Fibroblast of villous mesenchyme (primary cell): ENCODE measurements at places on chromosomes 2 and 18. TPM values are rescaled to one million over a fixed set of nuclear protein-coding genes. Genes with fewer than 3 reads are reported as not detected.

RASGRP3 gene
- 4.2 and 12.1 TPM in 2 replicates for total RNA-seq

FAM210A gene
- 16.1 and 20.7 TPM in 2 replicates for total RNA-seq

ICOS gene
- not detected in 2 replicates for total RNA-seq

KATNAL2 gene
- 1.3 and 2.9 TPM in 2 replicates for total RNA-seq
